ENCODE measurements at places on chromosomes 12 and 14. TPM values are rescaled to one million over a fixed set of nuclear protein-coding genes. Genes with fewer than 3 reads are reported as not detected.

KIF5A gene
- total RNA-seq = 0.63 TPM

KERA gene
- total RNA-seq = not detected

DNA sequence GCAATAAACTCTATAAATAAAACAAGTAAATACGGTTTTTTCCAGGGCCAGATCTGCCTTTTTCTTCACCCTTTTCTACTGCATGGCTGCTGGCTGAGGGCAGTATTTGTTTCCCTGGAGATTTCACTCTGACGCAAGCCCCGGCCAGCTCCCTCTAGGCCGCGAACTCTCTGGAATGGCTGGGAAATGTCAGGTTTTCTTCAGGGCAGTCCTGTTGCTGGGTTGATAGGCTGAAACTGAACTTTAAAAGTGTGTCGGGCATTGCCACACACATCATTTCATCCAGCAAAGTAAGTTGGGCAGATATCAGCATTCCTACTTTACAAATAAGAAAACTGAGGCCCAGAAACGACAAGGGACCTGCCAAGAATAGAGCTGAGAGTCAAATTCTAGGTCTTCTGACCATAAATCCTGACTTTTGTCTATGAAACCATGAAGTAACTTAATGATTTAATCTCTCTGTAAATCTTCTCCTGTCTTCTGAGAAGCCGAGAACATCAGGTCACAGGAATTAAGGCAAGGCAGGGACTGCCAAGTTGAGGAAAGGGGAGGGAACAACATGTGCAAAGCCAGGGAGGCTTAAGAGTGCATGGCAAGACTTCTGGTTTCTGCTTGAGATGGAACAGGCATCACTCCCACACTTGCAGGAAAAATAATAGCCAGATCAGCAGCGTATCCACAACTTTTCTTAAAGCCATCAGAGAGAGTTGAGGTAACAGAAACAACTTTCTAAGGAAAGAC is 205.0 kb upstream of the CCDC196 start:
- no peak for DNase-seq

DNA sequence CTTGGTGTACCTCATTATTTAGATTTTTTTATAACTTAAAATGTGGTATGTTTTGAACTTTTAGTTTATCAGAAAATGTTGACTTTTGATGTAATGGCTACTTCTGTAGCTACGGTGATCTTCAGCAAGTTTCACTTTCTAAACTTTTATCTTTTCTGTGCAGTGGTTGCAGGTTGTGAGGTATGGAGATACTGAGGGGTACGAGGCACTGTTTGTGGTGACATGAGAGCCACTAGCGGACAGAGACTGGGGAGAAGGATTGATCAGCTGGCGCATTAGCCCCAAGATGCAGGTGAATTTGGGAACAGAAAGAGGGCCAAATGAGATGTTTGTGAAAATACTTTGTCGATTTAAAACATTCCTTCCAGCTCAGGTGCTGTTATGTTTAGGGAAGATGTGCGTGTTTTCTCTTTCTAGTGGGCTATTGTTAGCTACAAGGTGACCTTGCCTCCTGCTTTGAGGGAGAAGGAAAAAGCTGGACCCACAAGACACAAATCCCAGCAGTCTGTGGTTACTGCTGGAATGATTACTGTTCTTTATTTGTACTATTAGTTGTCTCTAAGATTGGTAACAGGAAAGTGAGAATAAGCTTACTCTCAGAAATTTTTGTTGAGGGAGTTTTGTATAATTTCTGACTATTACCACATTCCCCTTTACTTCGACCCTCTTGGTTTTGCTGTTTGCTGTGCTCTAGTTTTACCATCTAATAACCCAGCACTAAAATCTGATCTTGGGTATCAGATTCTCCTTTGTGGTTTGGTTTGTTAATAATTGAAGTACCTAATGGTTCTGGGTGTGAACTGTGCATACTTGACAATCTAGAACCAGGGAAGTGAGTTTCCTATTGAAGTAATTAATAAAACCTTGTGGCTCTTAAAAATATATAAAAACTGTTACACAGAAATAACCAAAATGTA is 61.7 kb downstream of the FBXO34 start:
- DNase-seq = no peak

DNA sequence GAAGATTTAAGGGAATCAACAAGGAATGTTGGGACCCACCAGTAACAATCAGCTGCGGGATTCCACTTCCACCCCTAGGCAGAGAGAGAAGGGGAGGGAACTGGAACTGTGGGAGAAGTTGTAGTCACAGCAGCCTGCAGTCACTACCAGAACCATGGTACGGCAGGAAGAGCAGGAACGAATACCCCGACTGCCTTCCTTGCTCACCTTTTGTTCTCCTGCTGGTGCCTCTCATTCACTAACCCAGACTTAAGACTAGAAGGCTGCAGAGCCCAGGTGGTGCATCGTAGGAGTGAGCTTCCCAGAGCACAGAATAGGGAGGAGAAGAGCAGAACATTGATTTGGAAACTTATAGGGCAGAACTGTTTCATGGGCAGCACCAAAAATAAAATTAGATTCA is 154.2 kb downstream of the DYRK2 start:
- DNase-seq = no peak

- DNase-seq = no peak
Observed at GRCh38 chr12:88746386-88746785, 166.1 kb upstream of the KITLG start.

All from T-helper 17 cell (primary cell).